ENCODE measurements at places on chromosomes 5 and 9. TPM values are rescaled to one million over a fixed set of nuclear protein-coding genes. Genes with fewer than 3 reads are reported as not detected.
A peak's percentile ranks its signal among the peaks of the same experiment; 100 is the strongest.

GRCh38 chr9:36995927-36996705, 38.0 kb downstream of the PAX5 start:
- H3K27me3 ChIP-seq = no peaks in the 10 kb centered on the region
- no peaks in the 10 kb centered on the region for H3K36me3 ChIP-seq
- DNase-seq = peak; percentile 23

DNA sequence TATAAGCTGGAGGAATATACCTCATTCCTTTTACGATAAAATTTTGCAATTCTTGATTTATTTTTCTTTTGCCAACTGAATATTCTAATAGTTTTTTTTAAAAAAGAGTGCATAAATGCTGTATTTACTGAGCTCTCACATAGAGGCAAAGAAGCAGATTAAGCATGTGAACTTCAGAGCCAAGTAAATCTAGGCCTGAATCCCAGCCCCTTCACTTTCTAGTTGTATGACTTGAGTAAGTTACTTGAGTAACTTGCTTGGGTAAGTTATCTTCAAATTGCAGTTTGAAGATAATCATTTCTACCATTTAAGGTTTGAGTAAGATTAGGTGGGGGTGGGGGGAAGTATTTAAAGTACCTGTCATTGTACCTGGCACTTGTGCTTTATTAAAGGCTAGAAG, 21.8 kb downstream of the LURAP1L start:
- no peaks in the 10 kb centered on the region for H3K4me1 ChIP-seq
- no peaks in the 10 kb centered on the region for H3K36me3 ChIP-seq
- H3K4me3 ChIP-seq = no peak overlapping the region
- H3K27ac ChIP-seq = no peak overlapping the region

- no peak overlapping the region for H3K4me3 ChIP-seq
- H3K4me1 ChIP-seq = no peaks in the 10 kb centered on the region
- H3K36me3 ChIP-seq = peaks cover 50% of the 10 kb centered on the region
- no peaks in the 10 kb centered on the region for H3K27me3 ChIP-seq
These were observed 28.4 kb downstream of the SH3GLB2 start for GRCh38 chr9:128999581-129000206.

- H3K27ac ChIP-seq = no peak overlapping the region
- no peaks in the 10 kb centered on the region for H3K4me1 ChIP-seq
- H3K36me3 ChIP-seq = no peaks in the 10 kb centered on the region
- DNase-seq = no peak
These were observed 46.9 kb downstream of the ARL15 start for GRCh38 chr5:54263447-54263846.

DNA sequence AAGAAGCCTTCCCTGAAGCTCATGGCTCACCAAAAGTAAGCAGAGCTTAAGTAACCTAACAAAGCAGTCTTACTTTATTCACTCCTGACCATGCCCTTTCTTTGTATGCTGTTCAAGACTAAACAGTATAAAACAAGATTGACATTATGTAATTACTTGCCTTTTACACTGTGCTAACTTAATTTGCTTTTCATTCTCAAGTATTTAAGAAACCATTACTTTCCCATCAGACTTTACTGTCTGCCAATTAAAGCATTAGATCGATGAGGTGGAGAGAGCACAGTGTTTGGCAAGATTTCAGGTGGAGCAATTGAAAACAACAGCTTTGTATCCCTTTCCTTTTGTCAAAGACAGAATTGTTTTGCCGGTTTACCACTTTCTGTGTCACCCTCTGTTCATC, 98.2 kb downstream of the RORB start:
- no peaks in the 10 kb centered on the region for H3K36me3 ChIP-seq
- no peak overlapping the region for H3K4me3 ChIP-seq
- H3K27me3 ChIP-seq = no peaks in the 10 kb centered on the region
- no peaks in the 10 kb centered on the region for H3K4me1 ChIP-seq

DNA sequence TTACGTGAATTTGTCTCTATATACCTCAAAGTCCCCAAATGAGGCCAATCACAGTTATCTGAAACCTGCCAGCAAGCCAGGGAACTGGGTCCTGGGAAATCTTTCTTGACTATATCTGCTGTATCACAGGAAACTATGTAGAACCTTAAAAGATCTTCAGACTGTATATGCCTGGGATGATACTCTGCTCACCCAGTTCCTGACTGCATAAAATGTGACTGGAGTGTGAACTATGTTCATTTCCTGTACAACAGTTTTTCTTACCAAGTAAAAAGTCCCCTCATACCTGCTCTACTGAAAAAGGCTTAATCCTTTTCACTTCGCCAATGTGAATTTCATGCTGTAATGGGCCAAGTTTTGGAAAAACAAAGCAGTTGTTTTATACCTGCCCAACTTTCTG, 162.9 kb downstream of the ELAVL2 start:
- H3K4me3 ChIP-seq = no peak overlapping the region
- no peak overlapping the region for H3K27ac ChIP-seq
- H3K27me3 ChIP-seq = no peaks in the 10 kb centered on the region
- DNase-seq = no peak
- no peaks in the 10 kb centered on the region for H3K36me3 ChIP-seq

DNA sequence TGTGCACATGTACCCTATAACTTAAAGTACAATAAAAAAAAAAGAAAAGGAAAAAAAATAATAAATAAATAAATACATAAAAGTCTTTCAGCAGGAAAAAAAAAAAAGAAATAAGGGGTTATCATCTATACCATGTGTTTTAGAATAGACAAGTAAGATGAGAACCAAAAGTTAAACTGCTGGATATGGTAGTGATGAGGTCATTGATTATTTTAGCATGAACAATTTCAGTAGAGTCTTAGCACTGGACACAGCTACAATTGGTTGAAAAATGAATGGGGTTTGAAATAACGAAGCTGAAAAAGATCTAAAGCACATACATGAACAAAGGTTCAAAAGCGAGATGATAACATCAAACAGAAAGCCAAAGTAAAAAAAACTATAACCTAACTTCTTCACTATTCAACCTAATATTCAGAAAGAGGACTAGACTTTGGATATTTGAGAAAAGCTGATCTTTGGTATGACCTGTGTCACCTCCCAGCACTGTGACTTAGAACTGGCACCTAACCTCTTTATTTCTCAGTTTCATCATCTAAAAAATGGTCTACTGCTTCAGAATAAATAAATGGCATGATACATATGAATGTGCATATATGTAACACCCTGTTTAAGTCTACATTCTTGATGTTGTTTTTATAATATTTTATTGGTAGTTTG, 133.3 kb downstream of the RAB3C start:
- no peaks in the 10 kb centered on the region for H3K36me3 ChIP-seq
- no peaks in the 10 kb centered on the region for H3K4me1 ChIP-seq
- H3K27ac ChIP-seq = no peak overlapping the region
- no peak overlapping the region for H3K4me3 ChIP-seq

DNA sequence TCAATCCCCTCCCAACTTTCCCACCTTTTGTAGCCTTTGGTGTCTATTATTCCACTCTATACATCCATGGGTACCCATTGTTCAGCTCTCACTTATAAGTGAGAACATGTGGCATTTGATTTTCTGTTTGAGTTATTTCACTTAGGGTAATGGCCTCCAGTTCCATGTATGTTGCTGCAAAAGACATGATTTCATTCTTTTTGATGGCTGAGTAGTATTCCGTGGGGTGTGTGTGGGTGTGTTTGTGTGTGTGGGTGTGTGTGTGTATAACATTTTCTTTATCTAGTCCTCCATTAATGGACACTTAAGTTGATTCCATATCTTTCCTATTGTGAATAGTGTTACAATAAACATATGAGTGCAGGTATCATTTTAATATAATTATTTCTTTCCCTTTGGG, 157.5 kb upstream of the FSTL4 start:
- H3K27ac ChIP-seq = no peak overlapping the region
- H3K27me3 ChIP-seq = no peaks in the 10 kb centered on the region
- no peaks in the 10 kb centered on the region for H3K4me1 ChIP-seq
- no peak overlapping the region for H3K4me3 ChIP-seq
- H3K36me3 ChIP-seq = no peaks in the 10 kb centered on the region

GRCh38 chr5:36598045-36598444, 8.4 kb upstream of the SLC1A3 start:
- no peak overlapping the region for H3K27ac ChIP-seq
- H3K27me3 ChIP-seq = no peaks in the 10 kb centered on the region
- no peak for DNase-seq

GRCh38 chr5:32029261-32029660, 144.9 kb downstream of the GOLPH3 start:
- no peak for DNase-seq
- no peaks in the 10 kb centered on the region for H3K27me3 ChIP-seq
- H3K36me3 ChIP-seq = no peaks in the 10 kb centered on the region
- no peak overlapping the region for H3K27ac ChIP-seq
- H3K4me3 ChIP-seq = no peak overlapping the region

GRCh38 chr5:125053179-125053578, 306.7 kb upstream of the ZNF608 start:
- no peak for DNase-seq
- no peak overlapping the region for H3K27ac ChIP-seq
- H3K4me1 ChIP-seq = no peaks in the 10 kb centered on the region

DNA sequence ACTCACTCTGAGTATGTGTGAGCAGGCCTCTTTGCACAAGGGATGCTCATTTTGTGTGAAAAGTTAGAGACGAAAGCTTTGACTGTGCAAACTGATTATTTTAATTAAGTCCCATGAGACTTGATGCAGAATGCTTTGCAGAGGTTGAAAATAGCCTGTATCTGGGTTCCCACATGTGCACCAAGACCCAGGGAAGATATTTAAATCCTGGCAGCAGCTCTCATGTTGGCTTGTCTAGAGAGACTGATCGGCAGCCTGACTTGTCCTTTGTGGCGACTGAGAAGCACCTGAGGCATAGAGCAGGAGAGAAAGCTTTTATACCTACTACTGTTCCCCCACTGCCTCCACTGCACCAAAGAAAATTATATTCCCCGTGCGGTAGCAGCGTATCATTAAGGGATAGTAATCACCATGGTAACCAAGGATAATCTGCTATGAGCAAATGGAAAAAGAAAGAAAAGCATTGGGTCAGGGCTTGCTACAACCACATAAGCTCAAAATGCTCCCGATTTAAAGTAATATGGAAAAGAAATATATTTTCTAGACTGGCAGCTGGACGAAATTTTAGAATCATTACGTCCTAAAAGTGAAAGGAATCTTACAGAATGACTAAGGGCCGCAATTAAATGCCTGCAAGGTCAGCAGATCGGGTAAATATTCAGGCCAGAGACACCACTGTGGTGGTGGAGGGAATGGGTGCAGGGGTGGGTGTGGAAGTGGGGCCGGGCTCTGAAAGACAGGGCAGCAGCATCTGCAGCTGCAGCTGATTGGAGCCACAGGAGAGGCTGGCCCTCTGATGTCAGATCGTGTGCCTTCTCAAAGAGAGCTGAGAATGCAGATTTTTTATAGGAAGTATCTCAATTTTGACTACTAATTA, 135.3 kb upstream of the EPB41L4A start:
- DNase-seq = no peak
- H3K36me3 ChIP-seq = no peaks in the 10 kb centered on the region
- H3K27ac ChIP-seq = no peak overlapping the region
- H3K27me3 ChIP-seq = no peaks in the 10 kb centered on the region

DNA sequence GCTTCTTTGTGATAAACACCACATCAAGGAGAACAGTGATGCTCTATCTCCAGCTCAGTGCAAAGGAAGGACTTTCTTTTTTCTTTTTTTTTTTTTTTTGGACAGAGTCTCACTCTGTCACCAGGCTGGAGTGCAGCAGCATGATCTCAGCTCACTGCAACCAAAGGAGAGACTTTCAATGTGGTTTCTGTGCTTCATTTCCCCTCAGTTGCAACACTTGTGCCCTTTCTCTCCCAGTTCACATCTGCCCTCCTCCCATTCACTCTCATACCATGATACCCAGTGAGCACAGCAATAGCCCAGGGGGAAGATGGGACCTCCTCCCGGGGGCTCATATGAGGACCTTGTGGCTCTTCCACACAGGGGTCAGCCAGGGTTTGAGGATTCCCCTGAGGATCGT, 110.0 kb downstream of the MTRR start:
- no peaks in the 10 kb centered on the region for H3K27me3 ChIP-seq
- no peaks in the 10 kb centered on the region for H3K4me1 ChIP-seq
- H3K4me3 ChIP-seq = no peak overlapping the region
- DNase-seq = no peak
- no peaks in the 10 kb centered on the region for H3K36me3 ChIP-seq
- no peak overlapping the region for H3K27ac ChIP-seq

DNA sequence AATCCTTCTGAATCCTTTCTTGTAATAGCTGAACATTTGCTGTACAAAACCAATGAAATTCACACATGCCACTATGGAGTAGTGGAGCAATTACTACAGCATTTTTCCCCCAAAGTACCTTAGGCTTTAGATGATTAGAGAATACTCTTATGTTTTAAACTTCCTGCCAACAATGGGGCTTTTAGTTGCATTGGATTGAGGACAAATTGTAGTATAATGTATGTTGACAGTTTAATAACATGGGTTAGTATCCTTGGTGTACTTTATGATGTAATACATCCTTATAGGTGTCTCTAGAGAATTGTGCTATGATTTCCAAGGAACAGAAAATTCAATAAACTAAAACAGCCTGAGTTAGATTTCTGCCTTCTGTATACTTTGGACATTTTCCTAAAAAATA, 422.7 kb upstream of the GRAMD2B start:
- no peak for DNase-seq
- H3K27ac ChIP-seq = no peak overlapping the region
- no peak overlapping the region for H3K4me3 ChIP-seq

DNA sequence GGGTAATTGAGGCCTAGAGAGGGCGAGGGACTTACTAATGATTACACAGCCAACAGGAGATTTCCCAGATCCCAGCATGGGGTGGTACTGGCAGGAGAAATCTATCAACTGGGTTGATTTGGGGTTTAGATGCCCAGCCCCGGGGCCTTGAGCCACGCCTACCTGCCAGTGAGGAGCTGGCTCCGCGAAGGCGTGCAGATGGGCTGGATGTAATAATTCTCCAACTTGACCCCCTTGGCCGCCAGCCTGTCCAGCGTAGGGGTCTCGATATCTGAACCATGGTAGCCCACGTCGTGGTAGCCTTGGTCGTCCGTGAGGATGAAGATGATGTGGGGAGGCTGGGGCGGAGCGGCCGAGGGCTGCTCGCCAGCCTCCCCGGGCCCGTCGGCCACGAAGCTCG, 804 bp downstream of the ARSI start:
- H3K27ac ChIP-seq = peak overlapping the region; percentile 80
- H3K36me3 ChIP-seq = no peaks in the 10 kb centered on the region
- no peak for DNase-seq
- peak overlapping the region; percentile 39 for H3K4me3 ChIP-seq
- peaks cover 14% of the 10 kb centered on the region for H3K27me3 ChIP-seq

GRCh38 chr5:169956756-169957155, 23.5 kb downstream of the INSYN2B start:
- H3K4me1 ChIP-seq = no peaks in the 10 kb centered on the region
- no peaks in the 10 kb centered on the region for H3K36me3 ChIP-seq
- H3K27me3 ChIP-seq = no peaks in the 10 kb centered on the region
- no peak overlapping the region for H3K4me3 ChIP-seq
- no peak overlapping the region for H3K27ac ChIP-seq

The ALDOB gene
- total RNA-seq = not detected

The IL33 gene
- 60.6 TPM for total RNA-seq

The PIP5K1B gene
- 24.5 TPM for total RNA-seq

The RMND5B gene
- 70.2 TPM for total RNA-seq

The LCN2 gene
- total RNA-seq = 9.0 TPM

The MYOZ3 gene
- 0.61 TPM for total RNA-seq

The GABRA1 gene
- total RNA-seq = not detected
